Inflammatory macrophage treated with lipopolysaccharide for 4 hours (primary cell): ENCODE measurements at places on chromosomes 7 and 10.

DNA sequence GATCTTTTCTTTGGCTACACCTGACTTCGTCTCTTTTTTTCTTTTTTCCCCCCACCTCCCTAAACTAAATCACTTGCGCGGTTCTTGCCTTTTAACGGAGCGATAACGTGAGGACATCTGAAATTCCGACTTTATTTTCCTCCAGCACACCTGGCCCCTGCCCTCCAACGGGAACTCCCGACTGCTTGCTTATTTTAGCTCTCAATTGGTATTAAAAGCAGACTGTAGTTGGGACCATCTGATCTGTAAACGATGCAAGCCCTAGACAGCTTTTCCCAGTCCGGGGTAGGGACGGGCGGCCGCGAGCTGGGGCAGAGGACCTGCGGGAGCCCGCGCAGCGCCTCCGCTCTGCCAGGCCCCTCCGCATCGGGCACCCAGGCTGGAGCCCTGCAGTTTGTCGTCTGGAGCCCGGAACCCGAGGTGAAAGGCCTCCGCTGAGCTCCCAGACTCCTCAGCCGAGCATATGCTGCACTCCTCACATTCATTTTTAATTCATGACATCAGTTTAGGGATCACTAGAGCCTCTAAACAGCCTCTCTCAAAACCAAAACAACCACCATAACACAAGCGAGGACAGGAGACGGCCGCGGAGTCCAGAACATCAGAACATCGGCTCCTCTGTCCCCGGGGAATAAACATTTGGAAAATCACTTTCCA is 10.0 kb upstream of the EMX2 start:
- DNase-seq = no peak

DNA sequence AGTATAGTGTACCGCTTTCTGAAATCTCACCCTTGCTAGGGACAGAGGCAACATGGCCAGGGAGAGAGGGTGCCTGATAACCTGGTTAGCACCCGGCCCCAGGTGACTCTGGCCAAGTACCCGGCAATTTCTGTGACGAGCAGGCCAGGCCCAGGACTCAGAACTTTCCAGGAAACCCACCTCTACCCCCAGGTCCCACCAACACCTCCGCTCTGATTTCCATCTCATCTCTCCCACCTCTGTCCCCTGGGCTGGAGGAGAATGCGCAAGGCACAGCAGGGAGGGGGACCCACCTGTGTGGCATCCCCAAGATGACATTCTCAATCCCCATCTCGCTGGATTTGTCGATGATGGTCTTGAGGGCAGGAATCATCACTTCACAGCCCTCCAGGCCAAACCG is 11.6 kb downstream of the OGDHL start:
- no peak for DNase-seq

GRCh38 chr10:130729876-130730275 is 581.6 kb downstream of the TCERG1L start:
- no peak for DNase-seq

DNA sequence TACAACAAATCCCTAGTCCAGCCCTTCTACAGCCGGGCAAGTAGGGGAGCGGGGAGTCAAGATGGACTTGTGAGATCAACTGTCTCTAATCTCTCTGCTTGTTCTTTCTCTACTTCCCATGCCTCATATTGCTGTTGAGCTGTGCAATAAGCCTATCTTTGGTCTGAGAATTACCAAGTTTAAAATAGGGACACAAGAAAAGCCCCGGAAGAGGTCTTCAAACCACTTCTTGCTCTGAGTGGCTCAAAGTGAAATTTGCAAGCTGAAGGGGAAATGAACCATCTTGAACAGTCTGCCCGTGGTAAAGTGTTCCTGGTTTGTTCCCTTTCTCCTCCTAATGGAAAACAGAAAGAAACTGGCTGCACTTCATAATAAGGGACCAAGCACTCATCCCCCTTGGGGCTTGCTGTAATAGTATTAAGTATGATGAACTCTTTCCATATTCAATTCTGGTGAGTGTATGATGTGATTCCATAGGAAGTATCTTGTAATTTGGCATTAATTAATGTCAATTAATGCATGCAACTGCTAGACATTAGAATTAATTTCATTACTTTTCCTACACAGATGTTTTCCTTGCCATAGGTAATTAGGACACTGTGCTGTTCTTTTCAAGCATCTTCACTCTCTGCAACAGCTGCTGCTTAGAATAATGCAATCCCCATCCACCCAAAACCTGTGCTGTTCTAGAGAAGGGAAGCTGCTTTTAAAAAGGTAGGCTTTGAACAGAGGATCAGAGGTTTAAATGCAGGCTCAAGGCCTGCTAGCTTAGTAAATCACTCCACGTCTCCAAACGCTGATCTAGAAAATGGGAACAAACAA is 449.6 kb downstream of the SORCS1 start:
- DNase-seq = no peak

- no peak for DNase-seq
Observed at GRCh38 chr10:117980216-117980615, 66.5 kb downstream of the RAB11FIP2 start.

DNA sequence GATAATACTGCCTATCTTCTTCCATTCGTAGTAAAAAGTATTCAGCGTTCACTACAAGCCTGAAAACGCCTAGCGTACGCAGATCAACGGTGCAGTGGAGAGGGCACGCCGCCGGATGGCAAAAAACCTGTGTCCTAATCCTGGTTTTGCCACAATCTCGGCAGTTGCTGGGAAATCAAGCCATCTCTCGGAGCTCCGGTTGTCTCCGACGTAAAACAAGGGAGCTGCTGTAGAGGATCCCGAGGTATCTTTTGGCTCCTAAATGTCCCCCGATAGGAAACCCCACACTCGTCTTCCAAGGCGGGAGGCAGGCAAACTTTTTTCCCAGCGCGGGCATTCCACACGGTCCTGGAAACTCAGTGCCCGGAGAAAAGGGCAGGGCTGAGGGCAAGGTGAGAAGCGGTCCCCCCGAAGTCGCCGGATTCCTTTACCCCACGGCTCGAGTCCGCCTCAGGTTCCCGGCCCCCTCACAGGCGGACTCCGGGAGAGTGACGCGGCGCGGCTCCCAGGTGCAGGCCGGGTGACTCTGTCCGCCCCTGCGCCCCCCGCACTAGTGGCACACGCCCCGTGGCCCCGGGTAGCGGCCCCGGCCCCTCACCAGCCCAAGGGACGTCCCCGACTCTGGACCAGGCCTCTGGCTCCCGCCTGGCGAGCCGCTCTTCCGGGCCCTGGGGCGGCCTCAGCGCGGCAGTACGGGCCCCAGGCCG is 649 bp downstream of the IDE start:
- peak; percentile 50 for DNase-seq

DNA sequence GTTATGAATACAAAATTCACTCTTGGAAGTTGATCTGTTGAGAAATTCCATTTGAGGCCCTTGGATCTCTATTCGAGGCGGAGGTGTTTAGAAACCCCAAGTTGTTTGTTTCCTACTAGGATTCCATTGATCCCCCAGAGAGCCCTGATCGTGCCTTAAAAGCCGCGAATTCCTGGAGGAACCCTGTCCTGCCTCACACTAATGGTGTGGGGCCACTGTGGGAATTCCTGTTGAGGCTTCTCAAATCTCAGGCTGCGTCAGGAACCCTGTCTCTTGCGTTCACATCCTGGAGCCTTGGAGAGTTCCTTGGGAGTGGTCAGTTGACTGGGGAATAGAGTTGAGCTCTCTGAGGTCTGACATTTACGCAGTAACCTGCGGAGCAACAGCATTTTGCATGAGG is 1.2 kb downstream of the CFAP69 start:
- DNase-seq = no peak

- no peak for DNase-seq
Observed at GRCh38 chr7:121175826-121176225, 153.0 kb upstream of the WNT16 start.

- no peak for DNase-seq
Observed at GRCh38 chr7:64559206-64559605, 3.7 kb downstream of the ZNF680 start.

GRCh38 chr7:32062150-32062549 is 8.1 kb downstream of the PDE1C start:
- DNase-seq = peak; percentile 50

- peak; percentile 56 for DNase-seq
Observed at GRCh38 chr7:7051206-7051877, 131.0 kb upstream of the C1GALT1 start.

DNA sequence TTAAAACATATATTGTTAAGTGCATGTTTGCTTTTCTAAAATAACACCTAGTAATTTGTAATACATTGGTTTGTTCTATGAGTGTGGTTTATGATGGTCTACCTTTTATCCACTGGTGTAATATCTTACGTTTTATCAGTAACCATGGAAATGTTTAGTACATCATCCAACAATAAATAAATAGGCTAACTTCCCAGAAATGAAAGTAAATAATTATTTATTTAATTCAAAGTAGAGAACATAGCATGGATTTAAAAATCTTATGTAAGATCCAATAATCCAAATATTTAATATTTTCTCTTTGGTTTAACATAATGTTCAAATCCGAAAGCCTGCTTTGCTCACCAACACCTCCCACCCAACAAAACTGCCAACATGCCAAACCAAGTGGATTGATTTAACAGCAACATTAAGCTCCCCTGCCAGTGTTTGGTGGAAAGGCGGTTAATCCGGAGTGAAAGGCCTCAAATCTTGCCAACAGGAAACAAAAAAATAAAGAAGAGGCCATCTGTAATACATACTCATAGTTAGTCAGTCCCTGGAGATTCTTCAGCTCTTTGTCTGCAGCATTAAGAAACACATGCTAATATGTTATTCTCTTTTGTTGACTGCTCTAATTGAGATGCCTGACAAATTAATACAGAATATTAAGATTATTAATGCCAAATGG is 897.8 kb downstream of the CNTNAP2 start:
- no peak for DNase-seq

GRCh38 chr7:106464651-106465050 is 179.9 kb upstream of the NAMPT start:
- DNase-seq = no peak

GRCh38 chr10:118592675-118593330 is 2.6 kb downstream of the PRLHR start:
- no peak for DNase-seq

- no peak for DNase-seq
Observed at GRCh38 chr7:95342642-95343307, 18.4 kb upstream of the PON1 start.

DNA sequence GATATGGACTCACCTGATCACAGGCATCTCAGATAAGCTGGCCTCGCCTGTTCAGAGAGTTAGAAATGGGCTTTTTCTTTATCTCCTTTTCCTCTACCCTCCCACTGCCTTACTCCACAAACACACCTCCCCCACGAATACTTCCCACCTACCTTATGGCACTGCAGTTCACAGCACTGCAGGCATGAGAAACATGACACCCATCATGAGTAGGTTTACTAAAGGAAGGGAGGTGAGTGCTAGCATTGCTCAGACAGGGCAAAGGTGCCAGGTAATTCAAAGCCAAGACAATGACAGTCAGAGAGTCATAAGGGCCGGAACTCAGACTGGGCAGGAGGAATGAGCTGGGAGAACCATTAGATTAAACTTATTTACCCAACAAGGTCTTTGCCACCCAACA is 220.6 kb downstream of the FAM107B start:
- no peak for DNase-seq

- DNase-seq = no peak
Observed at GRCh38 chr10:46556515-46557318, at the start of gene GPRIN2. Gene GPRIN2 (minus strand): TSS chr10:46556658. CDS start chr10:46550736, 5,922 bp downstream.

- DNase-seq = no peak
Observed at GRCh38 chr10:129945064-129945463, 19.0 kb downstream of the EBF3 start.

DNA sequence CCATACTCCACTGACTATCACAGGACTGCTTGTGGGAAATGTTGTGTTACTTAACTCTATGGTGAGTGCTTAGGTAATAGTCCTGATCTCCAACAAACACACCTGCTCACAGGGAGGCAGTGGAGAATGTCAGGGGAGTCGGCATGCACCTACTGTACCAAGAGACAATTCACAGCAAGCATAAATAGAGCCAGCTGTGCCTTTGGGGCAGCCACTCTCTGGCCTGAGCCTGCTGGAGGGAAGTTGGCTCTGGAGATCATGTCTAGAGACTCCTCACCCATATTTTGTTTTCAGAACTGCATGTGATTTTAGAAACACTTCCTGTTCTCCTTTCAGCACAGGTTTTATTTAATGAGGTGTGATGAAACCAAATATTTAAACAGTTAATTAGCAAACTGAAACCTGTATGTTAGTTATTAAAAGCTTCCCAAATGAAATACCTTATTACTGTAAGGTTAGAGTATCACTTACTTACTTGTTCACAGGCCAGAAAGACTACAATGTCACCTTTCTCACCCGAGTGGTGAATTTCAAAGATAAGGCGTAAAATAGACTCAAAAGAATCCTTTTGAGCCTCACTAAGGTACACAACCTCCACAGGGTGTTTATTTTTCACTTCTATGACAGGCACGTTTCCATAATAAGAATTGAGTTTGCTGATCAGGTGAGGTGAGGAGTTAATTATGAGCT is 21.8 kb downstream of the DHX32 start:
- DNase-seq = peak; percentile 3

DNA sequence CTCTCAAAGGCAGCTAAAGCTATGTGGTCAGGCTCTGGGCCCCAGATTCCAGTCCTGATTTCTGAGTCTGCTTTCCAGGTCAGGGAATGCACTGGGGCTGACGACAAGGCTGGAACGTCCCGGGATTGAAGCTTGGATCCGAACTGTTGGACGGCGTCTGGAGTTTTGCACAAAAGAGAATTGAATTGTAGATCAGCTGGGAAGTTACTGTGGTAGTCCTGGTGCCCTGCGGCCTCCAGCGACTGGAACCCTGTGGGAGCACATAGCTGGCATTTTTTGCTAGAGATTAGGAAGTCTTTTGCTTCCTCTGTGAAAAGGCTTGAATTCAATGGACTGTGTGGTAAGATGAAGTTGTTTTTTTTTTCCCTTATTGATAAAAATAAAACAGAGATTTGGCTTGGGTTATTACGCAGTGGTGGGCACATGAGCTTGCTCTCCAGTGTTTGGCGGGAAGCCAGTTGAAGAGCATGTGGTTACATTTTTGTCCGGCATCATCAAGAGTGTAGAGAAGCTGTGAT is at the start of gene HK1:
TSS of gene HK1 (plus strand) at position 51 of the 518 bp plus-strand sequence.
- peak; percentile 9 for DNase-seq
